ENCODE measurements at places on chromosomes 2 and 18. TPM values are rescaled to one million over a fixed set of nuclear protein-coding genes. Genes with fewer than 3 reads are reported as not detected.
A peak's percentile ranks its signal among the peaks of the same experiment; 100 is the strongest.

GRCh38 chr2:113273027-113273551 is 5.6 kb downstream of the PAX8 start:
- H3K4me3 ChIP-seq, result peak overlapping the region; percentile 19
- H3K4me1 ChIP-seq, result peaks cover 33% of the 10 kb centered on the region
- peak; percentile 70 for DNase-seq
- peaks cover 96% of the 10 kb centered on the region for H3K27me3 ChIP-seq
- H3K27ac ChIP-seq, result no peak overlapping the region
- H3K36me3 ChIP-seq, result no peaks in the 10 kb centered on the region

- H3K27ac ChIP-seq, result no peak overlapping the region
- peaks cover 10% of the 10 kb centered on the region for H3K4me1 ChIP-seq
- no peak for DNase-seq
- H3K36me3 ChIP-seq, result no peaks in the 10 kb centered on the region
Observed at GRCh38 chr2:2229626-2230432, 101.2 kb downstream of the MYT1L start.

- H3K27ac ChIP-seq, result no peak overlapping the region
- H3K27me3 ChIP-seq, result no peaks in the 10 kb centered on the region
- H3K4me1 ChIP-seq, result peaks cover 20% of the 10 kb centered on the region
- H3K36me3 ChIP-seq, result peaks cover 3% of the 10 kb centered on the region
- DNase-seq, result no peak
Observed at GRCh38 chr2:237154884-237155851, 69.5 kb downstream of the COPS8 start.

- peaks cover 10% of the 10 kb centered on the region for H3K4me1 ChIP-seq
- no peak overlapping the region for H3K27ac ChIP-seq
- no peaks in the 10 kb centered on the region for H3K27me3 ChIP-seq
- no peak overlapping the region for H3K4me3 ChIP-seq
- no peaks in the 10 kb centered on the region for H3K36me3 ChIP-seq
- no peak for DNase-seq
Observed at GRCh38 chr2:319059-319600, 31.2 kb upstream of the ALKAL2 start.

DNA sequence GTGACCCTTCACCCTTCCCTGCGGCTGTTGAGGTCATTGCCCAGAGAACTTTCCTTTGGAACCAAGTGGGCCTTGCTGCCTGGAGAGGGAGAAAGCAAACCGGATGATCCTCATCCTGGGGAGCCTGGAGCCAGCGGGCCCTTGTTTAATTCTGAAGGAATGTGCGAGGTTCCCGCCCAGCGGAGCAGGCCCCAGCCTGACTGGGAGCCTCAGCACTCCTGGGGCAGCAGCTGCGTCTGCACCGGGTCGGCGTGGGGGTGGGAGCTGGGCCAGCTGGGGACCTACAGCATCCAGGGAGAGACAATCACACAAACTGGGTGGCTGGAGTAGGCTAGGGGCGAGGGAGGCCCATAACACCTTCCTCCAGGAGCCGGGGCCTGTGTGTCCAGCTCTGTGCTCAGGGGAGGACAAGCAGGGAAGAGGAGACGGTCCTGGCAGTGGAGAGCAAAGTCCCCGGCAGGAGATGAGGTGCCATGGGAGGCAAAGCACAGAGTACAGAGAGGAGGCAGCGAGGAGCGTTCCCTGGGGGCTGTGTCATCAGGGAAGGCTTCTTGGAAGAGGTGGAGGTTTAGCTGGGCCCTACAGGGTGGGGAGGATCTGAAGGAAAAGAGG is 61.9 kb upstream of the HAAO start:
- no peak overlapping the region for H3K4me3 ChIP-seq
- DNase-seq, result peak; percentile 18
- no peaks in the 10 kb centered on the region for H3K36me3 ChIP-seq

- peaks cover 11% of the 10 kb centered on the region for H3K36me3 ChIP-seq
- no peak overlapping the region for H3K4me3 ChIP-seq
- peaks cover 48% of the 10 kb centered on the region for H3K4me1 ChIP-seq
- no peaks in the 10 kb centered on the region for H3K27me3 ChIP-seq
Observed at GRCh38 chr18:32937066-32937465, 164.2 kb upstream of the KLHL14 start.

The KDSR gene
- total RNA-seq, result 51.8 TPM

DNA sequence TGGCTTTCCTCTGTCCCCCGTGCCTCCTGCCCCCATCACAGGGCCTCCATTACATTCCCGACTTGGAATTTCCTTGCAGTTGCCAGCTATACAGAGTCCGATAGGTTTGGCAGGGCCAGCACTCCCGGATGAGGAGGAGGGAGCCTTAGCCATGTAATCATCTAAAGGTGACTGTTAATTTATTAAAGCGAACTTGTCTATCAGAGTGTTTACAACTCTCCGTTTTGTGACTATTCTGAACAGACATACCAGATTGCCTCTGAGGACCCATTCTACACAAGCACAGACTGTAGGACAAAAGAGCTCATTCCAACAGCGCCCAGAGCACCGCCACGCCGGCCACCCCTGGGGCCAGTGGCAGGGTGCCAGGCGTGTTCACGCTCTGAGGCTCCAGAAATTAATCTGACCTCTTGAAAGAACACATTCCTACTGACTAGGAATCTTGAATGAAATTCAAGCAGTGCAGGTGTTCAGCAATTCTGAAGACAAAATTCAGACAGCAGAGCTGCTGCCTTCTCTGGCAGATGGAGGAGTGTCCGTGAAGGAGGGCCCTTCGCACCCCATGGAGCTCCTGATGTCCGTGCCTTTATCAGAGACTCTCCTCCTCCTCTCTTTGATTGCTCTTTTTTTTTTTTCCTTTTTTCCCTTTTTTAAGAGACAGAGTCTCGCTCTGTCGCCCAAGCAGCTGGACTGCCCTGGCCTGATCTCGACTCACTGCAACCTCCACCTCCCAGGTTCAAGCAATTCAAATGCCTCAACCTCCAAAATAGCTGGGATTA is 58.1 kb upstream of the RALBP1 start:
- peak overlapping the region; percentile 29 for H3K27ac ChIP-seq
- no peak overlapping the region for H3K4me3 ChIP-seq
- DNase-seq, result no peak
- H3K4me1 ChIP-seq, result peaks cover 12% of the 10 kb centered on the region
- no peaks in the 10 kb centered on the region for H3K36me3 ChIP-seq

DNA sequence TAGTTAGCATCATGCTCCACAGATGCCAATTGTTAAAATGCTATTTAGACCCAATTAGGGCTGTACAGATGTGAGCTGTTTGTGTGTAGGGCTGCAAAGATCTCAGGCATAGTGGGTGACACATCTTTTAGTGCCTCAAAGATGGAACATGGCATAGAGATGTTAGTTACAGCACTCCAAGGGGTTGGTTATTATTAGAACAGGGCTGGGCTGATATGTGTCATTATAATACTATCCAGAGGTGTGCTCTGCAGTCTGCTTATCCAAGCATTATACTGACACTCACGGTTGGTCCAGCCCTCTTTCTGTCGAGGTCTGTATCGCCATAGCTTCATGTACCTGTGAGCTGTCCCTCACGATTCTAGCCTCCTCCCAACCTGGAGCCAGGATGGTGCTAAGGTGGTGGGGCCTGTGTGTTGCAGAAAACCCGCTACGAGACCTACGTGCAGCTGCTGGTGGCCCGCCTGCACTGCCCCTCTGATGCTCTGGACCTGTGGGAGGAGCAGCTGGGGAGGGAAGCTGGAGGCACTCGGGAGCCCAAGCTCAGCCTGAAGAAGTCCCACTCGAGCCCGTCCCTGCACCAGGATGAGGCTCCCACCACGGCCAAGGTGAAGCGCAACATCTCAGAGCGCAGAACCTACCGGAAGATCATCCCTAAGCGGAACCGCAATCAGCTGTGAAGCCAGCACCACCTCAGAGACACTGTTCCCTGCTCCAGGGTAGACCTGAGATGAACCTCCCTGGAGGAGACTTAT is 27.1 kb downstream of the PSD4 start:
- peaks cover 6% of the 10 kb centered on the region for H3K4me1 ChIP-seq
- H3K27ac ChIP-seq, result no peak overlapping the region
- no peaks in the 10 kb centered on the region for H3K36me3 ChIP-seq
- no peak overlapping the region for H3K4me3 ChIP-seq

GRCh38 chr18:21593540-21594257 is 6.8 kb downstream of the ESCO1 start:
- H3K27me3 ChIP-seq, result no peaks in the 10 kb centered on the region
- H3K4me1 ChIP-seq, result peaks cover 6% of the 10 kb centered on the region
- H3K27ac ChIP-seq, result no peak overlapping the region

The CSRNP3 gene
- 7.3 TPM for total RNA-seq

DNA sequence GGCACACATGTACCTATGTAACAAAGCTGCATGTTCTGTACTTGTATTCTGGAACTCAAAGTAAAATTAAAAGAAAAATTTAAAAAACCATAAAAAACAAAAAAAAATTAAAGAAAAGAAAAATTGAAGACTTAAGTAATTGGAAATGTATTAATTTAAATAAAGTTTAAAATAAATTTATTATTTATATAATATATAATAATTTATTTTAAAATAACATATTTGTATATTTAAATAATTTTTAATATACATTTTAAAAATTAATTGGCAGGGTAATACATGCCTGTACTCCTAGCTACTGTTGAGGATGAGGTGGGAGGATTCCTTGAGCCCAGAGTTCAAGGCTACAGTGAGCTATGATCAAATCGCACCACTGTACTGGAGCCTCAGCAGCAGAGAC is 1830.6 kb upstream of the CELF4 start:
- H3K27me3 ChIP-seq, result no peaks in the 10 kb centered on the region
- DNase-seq, result no peak
- no peak overlapping the region for H3K4me3 ChIP-seq
- H3K4me1 ChIP-seq, result no peaks in the 10 kb centered on the region

The C1QL2 gene
- 0.55 TPM for total RNA-seq

DNA sequence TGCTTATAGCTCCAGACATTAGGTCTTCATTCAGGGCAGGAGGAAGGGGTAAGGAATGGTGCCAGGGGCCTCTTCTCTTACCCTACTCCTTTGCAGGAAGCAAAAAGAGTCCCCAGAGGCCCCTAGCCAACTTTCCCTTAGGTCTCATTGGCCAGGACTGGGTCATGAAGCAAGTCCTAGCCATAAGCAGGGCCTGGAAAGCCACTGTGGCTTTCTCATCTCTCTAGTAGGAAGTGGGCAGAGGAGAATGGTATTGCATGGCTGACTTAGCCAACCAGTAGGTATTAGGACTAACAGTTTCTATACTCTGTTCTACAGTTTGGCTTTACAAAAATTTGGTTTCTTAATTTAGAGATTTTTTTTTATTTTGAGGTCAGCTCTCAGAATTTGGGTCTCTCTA is 4.8 kb downstream of the FAM228A start:
- H3K4me1 ChIP-seq, result no peaks in the 10 kb centered on the region
- H3K27me3 ChIP-seq, result no peaks in the 10 kb centered on the region
- no peak overlapping the region for H3K4me3 ChIP-seq
- no peak overlapping the region for H3K27ac ChIP-seq
- DNase-seq, result no peak
- H3K36me3 ChIP-seq, result no peaks in the 10 kb centered on the region

- H3K27ac ChIP-seq, result no peak overlapping the region
- H3K27me3 ChIP-seq, result no peaks in the 10 kb centered on the region
- no peak overlapping the region for H3K4me3 ChIP-seq
- no peaks in the 10 kb centered on the region for H3K4me1 ChIP-seq
- DNase-seq, result no peak
Observed at GRCh38 chr2:159462201-159462785, 154.1 kb downstream of the BAZ2B start.

The RNF103 gene
- 6.8 TPM for total RNA-seq

The MC5R gene
- 0.27 TPM for total RNA-seq

- H3K4me1 ChIP-seq, result peaks cover 31% of the 10 kb centered on the region
- no peak overlapping the region for H3K27ac ChIP-seq
- H3K4me3 ChIP-seq, result no peak overlapping the region
- no peak for DNase-seq
- H3K36me3 ChIP-seq, result no peaks in the 10 kb centered on the region
Observed at GRCh38 chr18:21369146-21369545, 127.1 kb downstream of the GREB1L start.

GRCh38 chr2:102841107-102841840 is 79.4 kb downstream of the TMEM182 start:
- peaks cover 12% of the 10 kb centered on the region for H3K4me1 ChIP-seq
- H3K27ac ChIP-seq, result no peak overlapping the region
- H3K4me3 ChIP-seq, result no peak overlapping the region

DNA sequence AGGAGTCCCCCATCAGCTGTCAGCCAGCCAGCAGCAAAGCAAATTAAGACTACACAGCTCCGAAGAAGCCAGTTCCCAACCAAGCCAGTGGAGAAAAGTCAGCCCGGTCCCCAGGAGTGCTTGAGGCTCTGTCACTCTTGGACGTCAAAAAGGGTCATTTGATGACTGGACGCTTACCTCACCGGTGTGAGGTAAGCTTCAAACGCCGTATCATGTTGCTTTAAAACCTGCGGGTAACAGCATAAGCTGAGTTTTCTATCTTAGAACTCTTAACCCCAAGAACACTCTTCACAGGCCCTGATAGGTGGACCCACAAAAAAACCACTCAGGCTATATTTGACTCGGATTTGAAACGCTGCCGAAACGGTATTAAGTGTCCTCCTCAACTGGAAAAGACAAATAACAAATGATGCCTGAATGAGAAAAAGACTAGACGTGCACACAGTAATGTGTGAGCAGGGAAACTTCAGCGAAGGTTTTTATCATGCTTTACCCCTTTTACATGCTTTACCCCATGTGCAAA is 682 bp upstream of the LNPK start:
- H3K27me3 ChIP-seq, result peaks cover 21% of the 10 kb centered on the region
- no peak for DNase-seq
- H3K4me1 ChIP-seq, result peaks cover 14% of the 10 kb centered on the region
- peak overlapping the region; percentile 26 for H3K27ac ChIP-seq

The IGFBP5 gene
- 12.5 TPM for total RNA-seq

GRCh38 chr2:50957896-50958295 is 74.0 kb downstream of the NRXN1 start:
- H3K4me3 ChIP-seq, result no peak overlapping the region
- peaks cover 16% of the 10 kb centered on the region for H3K4me1 ChIP-seq
- no peak for DNase-seq
- no peaks in the 10 kb centered on the region for H3K27me3 ChIP-seq
- peak overlapping the region; percentile 64 for H3K27ac ChIP-seq

The OSR1 gene
- total RNA-seq, result 0.55 TPM

DNA sequence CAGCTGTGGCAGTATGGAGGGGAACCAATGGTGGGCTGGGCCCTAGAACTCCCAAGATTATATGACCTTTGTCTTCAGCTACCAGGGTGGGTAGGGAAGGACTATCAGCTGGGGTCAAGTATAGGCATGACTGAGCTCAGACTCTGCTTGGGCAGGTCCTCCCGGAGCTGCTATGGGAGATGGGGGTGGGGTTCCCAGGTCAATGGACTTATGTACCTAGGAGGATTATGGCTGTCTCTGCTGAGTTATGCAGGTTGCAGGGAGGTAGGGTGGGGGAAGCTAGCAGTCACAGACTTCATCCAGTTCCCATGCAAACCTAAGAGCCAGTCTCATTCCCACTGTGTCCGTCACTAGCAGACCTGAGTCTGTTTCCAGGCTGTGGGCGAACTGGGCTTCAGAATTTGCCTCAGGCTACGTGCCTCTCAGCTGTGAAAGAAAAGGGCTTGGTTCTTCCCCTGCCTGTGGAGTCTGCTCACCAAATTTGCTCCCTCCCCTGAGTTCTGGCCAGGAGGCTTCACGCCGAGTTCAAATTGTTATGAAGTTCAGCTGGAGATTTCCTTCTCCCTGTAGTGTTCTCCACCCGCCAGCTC is 985.8 kb upstream of the NRXN1 start:
- peaks cover 11% of the 10 kb centered on the region for H3K4me1 ChIP-seq
- no peak for DNase-seq
- no peaks in the 10 kb centered on the region for H3K27me3 ChIP-seq
- H3K4me3 ChIP-seq, result no peak overlapping the region
- peaks cover 6% of the 10 kb centered on the region for H3K36me3 ChIP-seq

The GULP1 gene
- total RNA-seq, result 75.1 TPM

The SAG gene
- total RNA-seq, result not detected

The TCF23 gene
- total RNA-seq, result 0.14 TPM

- peak overlapping the region; percentile 6 for H3K4me3 ChIP-seq
- peak overlapping the region; percentile 96 for H3K27ac ChIP-seq
- H3K36me3 ChIP-seq, result peaks cover 98% of the 10 kb centered on the region
Observed at GRCh38 chr2:37205689-37206341, 9.5 kb downstream of the CEBPZOS start.
